ENCODE measurements at places on chromosomes 16 and 17.

GRCh38 chr16:8458481-8459046 is 131.7 kb downstream of the TMEM114 start:
- DNase-seq = no peak

DNA sequence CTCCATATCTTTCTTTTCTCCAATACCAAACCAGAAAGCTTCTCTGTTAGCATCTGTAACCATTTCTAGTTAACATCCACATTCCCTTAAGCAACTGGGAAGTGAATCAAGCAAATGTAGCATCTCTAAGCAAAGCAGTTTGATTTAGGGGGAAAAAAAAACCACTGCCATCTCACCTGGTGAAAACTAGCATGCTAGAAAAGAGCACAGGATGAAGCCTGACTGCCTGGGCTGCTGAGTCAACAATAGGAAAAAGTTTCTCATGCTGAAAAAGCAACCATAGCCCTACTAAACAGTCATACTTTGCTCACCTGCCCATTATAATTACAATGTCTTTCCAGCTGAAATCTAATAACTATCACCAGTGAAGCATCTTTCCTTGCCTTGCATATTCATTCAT is 139.3 kb downstream of the ANKFN1 start:
- DNase-seq = peak; percentile 53

- no peak for DNase-seq
These were observed 12.0 kb downstream of the HOXB4 start for GRCh38 chr17:48565925-48566710.

DNA sequence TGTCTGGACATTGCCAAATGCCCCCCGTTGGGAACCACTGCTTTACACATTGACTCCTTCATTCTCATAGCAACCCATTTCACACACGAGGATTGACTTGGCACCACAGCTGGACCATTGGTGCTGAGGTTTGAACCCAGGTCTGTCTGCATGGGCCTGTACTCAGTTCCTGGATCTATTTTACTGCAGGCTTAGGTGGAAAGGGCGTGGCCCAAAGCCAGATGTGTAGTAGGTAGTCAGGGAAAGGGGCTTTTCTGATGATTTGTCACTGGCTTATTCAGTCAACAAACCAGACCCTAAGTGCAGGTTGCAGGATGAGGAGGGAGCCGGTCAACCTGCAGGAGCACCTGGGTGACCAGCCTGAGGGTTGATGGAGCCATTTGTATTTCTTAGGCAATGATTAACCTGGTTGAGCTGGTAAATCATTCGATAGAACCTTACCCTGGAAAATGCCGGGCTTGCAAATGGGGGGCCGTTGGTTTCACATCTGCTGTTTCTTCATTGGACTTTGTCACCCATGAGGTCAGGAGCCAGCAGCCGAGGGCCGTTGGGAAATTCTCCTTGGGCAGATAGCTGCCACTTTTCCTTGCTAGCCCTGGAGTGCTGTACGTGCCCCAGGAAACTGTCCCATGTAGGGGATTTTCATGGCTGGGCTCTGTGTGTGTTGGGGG is 104.4 kb downstream of the CMIP start:
- DNase-seq = no peak

GRCh38 chr16:86800894-86801293 is 222.5 kb downstream of the FOXL1 start:
- DNase-seq = no peak

GRCh38 chr17:38453951-38454421 is 25.7 kb downstream of the ARHGAP23 start:
- DNase-seq = peak; percentile 62

GRCh38 chr17:75897160-75898019 is 639 bp upstream of the TRIM65 start:
- peak; percentile 29 for DNase-seq

GRCh38 chr16:81718637-81719036 is 60.5 kb upstream of the PLCG2 start:
- DNase-seq = no peak

GRCh38 chr17:66386498-66387351 is 84.3 kb downstream of the PRKCA start:
- no peak for DNase-seq

DNA sequence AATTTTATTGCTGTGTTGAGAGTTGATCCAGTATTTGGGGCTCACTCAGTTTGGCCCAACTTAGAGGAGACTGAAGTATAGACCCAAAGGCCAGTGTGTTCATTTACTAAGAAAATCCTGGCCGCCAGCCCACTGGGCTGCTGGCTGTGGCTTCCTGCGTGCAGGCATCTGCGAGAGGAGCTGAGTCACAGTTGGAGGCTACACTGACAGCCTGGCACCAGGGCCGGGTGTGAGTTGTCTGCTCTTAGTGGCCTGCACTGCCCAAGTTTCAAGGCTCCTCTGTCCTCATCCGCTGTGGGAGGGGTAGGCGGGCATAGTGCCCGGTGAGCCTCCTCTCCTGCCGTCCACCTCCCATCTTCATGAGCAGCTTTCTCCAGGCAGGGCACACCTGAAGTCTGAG is 54.2 kb downstream of the PLD6 start:
- DNase-seq = peak; percentile 100

DNA sequence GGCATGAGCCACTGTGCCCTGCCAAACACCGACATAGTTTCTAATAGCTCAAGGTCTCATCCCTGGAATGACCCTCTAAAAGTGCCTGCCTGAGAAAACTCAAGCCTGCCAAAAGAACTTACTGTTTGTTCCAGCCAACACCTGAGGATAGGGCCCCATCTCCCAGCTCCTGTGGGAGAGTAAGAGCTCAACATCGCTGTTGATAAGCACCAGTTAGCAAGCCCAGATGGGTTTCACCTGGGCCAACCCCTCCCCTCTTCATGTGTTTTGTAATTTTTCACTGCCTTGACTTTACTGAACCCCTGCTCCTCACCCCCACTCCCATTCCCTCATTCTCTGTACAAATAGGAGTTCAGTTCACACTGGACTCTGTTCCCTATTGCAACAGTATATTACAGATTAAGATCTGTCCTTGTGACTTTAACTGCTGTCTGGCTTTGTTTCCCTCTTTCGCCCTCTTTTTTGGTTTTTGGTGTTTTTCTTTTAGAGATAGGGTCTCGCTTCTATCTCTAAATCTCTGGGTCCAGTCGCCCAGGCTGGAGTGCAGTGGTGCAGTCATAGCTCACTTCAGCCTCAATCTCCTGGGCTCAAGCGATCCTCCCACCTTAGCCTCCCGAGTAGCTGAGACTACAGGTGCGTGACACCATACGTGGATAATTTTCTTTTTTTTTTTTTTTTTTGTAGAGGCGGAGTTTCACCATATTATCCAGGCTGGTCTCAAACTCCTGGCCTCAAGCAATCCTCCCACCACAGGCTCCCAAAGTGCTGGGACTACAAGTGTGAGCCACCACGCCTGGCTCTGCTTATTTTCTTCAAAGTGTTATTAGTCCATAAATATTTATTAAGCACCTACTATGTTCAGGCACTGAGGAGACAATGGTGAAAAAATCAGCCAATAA is 12.3 kb downstream of the NUPR1 start:
- no peak for DNase-seq

DNA sequence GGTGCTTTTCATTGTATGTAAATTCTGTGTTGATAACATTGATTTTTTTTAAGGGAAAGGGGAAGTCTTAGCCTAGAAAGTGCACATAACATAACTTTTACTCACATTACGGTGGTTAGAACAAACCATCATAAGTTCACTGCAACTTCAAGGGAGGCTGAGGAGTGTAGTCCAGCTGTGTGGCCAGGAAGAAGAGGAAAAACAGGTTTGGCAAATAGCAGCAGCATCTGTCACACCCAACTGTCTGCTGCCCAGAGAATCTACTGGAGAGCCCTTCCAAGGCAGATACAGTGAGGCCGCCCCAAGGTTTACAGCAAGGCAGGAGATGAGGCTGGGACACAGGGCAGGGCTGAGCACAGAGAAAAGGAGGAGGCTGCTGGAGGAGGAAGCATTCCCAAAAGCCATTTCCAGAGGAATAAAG is 60.6 kb downstream of the AIPL1 start:
- no peak for DNase-seq

DNA sequence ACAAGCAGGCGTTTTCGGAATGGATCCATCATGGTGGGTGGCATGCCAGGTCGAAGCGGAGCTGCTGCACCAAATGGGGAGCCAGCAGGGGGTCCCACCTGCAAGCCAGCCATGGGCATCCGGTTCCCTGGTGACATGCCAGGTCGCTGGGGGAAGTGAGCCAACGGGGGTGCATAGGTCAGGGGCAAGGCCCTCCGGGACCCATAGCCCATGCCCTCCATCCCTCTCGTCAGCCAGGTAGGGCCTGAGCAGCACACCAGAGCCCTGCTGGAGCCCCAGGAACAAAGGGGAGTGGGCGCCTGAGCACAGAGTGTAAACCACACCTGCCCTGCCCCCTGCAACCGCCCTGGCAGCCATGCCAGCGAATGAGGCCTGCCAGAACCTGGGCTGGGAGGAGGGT is 5.0 kb downstream of the SMARCD2 start:
- no peak for DNase-seq

DNA sequence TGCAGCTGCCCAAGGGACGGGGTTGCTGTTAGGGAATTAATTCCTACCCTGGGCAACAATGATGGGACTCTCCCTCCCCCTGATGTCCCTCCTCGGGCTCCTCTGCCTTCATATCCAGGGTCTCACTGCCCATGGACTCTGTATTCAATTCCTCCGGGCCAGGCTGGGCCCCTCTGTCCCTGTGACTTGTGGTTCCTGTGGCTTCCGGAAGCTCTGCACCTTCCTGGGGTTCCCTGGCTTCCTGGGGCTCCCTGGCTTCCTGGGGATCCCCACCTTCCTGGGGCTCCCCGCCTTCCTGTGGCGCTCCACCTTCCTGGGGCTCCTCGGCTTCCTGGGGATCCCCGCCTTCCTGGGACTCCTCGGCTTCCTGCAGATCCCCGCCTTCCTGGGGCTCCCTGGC is 35.2 kb downstream of the SRL start:
- DNase-seq = no peak

DNA sequence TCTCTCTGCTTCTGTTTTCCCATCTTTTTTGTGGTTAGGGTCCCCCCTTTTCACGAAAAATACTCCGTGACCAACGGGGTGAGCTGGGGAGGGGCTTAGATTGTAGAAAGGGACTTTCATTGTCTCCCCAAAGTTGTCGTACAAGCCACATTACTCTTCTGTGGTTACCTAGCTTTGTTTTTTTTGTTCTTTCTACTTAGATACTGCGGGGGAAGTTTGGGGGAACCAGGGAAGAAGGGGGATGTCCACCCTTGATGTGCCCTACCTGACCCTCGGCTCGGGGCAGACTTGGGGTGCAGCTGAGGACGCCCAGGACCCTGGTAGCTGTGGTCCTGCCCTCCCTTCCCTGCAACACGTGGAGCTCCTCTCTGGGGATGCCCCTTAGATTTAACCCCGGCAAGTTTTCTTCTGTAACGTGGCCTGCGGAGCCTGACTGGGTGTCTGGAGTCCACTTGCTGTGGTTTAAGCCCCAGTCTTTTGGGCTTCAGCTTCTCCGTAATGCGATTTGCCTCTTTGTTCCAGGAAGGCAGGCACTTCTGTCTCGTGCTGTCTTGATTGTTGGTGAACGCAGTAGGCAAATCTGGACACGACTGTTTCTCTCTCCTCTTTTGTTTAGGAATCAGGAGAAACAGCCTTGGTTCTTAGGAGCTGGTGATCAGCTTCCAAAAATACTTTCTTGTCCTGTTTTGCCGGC is 892 bp downstream of the ABCC1 start:
- DNase-seq = peak; percentile 70

DNA sequence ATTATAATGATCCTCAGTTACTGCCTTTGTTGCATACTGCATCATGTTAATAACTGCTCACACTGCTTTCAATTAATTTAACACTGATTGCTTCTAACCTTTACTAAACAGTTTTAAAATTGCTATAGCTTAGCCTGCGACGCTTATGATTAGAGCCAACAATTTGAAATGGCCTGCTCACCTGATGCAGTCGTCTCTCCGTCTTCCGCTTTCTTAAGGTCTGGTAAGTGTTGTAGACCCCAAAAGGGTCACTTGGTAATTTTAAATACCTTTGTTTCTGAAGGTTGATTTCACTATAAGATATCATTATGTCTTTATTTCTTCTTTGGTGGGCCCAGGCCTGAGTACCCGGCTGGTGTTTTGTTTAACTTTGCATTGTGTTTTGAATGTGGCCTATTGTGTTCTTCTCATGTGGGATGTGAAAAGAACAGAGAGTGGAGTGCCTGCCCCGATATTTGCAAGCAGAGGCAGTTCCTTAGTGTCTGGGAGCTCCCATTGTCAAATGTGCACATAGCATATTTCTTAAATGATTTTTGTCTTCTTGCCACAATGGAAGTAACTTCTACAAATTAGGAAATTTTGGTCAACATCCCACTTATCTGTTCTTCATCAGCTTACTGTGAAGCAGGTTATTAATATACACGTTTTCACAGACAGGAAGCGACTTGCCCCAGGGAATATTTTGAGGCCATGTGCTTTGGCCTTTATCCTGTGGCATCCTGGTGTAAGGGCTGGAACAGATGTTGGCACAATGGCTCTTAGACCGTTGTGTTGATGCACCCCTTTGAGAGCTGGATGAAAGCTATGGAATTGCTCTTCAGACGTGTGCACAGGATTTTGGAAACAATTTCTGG is 2.9 kb downstream of the PHKB start:
- no peak for DNase-seq

- DNase-seq = peak; percentile 96
These were observed at the start of gene GIT1 for GRCh38 chr17:29589524-29590410. TSS of gene GIT1 (minus strand) at chr17:29589648. CDS start at chr17:29589378, 270 bp downstream.

- no peak for DNase-seq
These were observed 140.7 kb downstream of the IRX3 start for GRCh38 chr16:54145881-54146280.

GRCh38 chr17:59810894-59811153 is 81.9 kb downstream of the TUBD1 start:
- peak; percentile 27 for DNase-seq

DNA sequence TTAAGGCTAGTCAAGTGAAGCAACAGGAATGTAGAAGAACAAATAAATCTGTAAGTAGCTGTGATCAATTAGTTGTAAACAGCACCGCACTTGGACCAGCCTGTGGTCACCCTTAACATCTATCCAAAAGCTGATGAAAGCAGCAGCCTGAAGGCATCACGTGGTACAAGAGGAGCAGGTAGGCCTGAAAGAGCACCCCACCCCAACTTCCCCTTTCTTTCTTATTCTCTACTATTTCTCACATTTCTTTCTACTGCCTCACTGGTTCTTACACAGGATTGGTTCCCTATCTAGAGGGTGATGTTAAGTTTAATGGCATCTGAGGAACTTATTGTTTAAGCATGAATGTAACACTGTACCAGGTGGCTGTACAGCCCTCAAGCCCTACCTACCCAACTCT is 42.6 kb upstream of the CLEC18B start:
- no peak for DNase-seq

- no peak for DNase-seq
These were observed 839 bp upstream of the METRN start for GRCh38 chr16:714079-714478.

DNA sequence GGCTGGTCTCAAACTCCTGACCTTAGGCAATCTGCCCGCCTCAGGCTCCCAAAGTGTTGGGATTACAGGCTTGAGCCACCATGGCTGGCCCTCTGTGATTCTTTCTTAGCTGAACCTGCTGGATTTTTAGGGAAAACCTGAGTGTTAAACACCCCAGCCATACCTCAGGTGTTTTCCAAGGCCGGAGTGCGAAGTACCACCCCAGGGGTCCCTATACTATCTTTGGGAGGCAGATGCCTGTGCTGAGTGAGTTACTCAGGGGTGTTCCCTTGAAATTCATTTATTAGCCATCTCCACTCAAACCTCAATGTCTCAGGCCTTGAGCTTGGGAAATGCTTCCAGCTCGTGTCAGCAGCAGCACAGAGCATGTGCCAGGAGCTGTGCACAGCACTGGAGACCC is 432.7 kb downstream of the SLC39A11 start:
- DNase-seq = no peak
